HS-27A (cell line): ENCODE measurements at places on chromosomes 3 and 15.

DNA sequence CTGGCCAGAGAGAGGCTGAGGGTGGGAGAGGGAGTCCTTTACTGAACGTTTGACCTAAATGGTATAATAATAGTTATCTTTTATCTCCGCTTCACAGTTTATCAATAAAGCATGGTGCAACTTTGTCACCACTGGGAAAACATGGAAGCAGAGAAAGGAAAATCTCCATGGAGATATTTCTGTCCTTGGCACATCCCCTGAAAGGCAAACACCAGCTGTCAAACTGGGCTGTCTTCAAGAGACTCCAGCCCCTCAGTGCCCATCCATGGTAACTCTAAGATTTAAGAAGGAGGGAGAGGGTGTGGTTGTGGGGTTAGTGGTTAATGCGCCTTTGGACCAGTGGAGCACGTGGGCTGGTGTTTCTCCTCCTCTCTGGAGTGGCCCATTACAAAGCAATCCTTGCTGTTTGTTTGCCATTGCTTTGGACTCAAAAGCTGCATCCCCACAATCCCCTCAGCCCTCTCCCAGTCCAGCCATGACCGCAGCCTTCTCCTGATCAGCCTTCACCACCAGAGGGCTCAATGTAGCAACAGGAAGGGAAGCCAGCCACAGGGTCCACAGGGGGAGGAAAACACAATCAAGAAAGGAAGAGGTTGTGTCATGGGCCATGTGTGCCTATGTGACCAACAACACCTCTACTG lies 38.2 kb upstream of the FAM174B start:
- DNase-seq, result no peak

- no peak for DNase-seq
Measured at GRCh38 chr3:141242377-141243092, 10.9 kb downstream of the PXYLP1 start.

- no peak for DNase-seq
Measured at GRCh38 chr15:77346245-77347036, 73.5 kb downstream of the PEAK1 start.

DNA sequence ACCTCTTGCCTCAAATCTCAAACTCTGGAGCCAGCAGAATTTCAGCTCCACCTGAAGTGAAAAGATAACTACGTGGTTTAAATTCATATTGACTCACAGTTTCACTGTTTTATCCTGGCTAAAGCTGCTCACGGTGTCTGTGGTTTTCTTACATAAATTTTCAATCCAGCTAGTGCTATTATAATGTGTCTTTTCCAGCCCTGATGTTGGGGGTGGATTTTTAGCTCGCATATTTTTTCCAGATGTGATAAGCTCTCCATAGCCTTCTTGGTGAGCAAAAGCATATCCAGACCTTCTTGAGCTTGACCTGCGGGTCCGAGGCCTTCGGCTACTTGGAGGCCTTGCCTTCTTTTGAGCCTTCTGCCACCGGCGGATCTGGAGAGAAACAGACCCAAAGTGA lies 239.3 kb downstream of the DTWD1 start:
- DNase-seq, result no peak

DNA sequence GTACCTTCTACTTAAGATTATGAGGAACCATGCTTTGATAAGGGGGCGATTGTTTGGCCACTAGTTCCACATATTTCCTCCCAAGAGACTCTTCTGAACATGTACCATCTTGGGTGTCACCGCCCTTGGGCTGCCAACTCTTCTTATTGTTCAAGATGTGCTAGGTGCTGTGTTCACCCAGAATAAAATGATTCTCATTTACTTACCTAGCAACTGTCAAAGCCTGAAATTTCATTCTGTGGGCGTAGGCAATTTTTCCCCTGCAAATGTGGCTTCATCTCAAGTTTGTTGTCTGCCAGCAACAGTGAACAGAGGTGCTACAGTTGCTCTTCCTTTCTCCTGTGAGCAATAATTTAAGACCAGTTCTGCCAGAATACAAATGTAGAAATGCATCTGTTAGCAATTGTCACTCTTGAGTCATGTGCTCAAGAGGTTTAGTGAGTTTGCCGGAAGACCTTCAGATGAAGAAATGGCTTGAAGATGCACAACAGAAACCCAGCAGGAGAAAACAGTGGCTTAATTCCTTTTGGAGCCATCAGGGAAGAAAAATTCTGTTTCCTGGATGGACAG lies 41.3 kb upstream of the RARB start:
- DNase-seq, result no peak

DNA sequence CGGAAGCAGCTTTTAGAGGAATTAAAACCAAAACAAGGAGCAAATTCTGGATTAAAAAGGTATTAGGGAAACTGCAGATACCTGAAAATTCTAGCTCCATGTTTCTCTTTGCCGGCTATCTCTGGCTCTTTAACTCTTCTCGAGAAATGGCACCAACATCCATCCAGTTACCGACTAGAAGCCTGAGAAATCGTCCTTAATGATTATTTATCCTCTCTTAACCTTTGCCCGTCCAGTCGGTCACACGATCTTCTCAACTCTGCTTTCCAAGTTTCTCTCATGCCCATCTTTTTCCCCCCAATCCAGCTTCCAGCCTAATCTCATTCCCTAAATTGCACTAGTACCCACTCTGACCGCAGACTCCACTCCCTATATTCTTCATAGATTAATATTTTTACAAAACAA lies 596 bp upstream of the SGO1 start:
- DNase-seq, result no peak
